Liver (tissue), 10 donors: ENCODE measurements at places on chromosomes 3 and 15. TPM values are rescaled to one million over a fixed set of nuclear protein-coding genes. Genes with fewer than 3 reads are reported as not detected.

- DNase-seq: no peak
- H3K36me3 ChIP-seq: peaks cover 50% of the 10 kb centered on the region
Measured at GRCh38 chr15:59186501-59186900, 20.1 kb upstream of the LDHAL6B start.

DNA sequence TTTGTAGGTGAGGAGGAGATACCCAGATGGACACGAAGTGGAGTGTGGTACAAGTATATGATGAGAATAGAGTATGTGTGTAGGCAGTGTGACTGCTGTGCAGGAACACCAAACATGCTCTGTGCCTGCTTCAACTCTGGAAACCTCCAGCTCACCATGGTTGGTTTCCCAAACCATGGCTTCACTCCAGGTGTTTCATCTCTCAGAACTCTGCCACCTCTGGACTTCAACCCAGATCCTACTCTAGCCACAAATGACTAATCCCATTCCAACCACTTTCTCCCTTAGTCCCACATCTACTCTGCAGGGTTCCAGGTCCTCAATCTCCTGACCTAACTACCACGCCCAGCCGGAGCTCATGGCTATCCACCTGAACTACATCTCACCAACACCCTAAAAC is 102.1 kb downstream of the RYK start:
- no peak overlapping the region for H3K4me3 ChIP-seq
- DNase-seq: no peak
- no peaks in the 10 kb centered on the region for H3K4me1 ChIP-seq
- peaks cover 4% of the 10 kb centered on the region for H3K36me3 ChIP-seq
- H3K27me3 ChIP-seq: no peaks in the 10 kb centered on the region

The HYAL1 gene
- total RNA-seq: 155 TPM

The KY gene
- 0.08 TPM for total RNA-seq

DNA sequence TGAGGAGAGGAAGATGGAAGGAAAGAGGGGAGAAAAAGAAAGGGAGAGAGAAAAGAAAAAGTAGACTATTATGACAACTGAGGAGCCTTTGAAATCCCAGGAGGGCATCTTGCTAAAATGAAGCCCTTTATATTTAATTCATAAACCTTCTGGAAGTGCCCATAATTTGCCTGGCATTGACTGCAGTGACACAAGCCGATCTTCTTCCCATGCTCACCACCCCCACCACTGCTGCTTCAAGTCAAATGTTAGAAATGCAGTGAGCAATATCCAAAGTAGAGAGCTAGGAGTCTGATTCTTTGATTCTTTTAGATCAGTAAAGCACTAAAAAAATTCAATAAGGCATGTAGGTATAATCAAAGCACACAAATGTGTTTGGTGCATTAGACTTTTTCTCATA is 138.7 kb upstream of the SNTN start:
- H3K27ac ChIP-seq: no peak overlapping the region
- H3K36me3 ChIP-seq: no peaks in the 10 kb centered on the region
- no peaks in the 10 kb centered on the region for H3K27me3 ChIP-seq
- H3K4me3 ChIP-seq: no peak overlapping the region

The TUSC7 gene
- total RNA-seq: not detected

- DNase-seq: no peak
- H3K4me1 ChIP-seq: no peaks in the 10 kb centered on the region
Measured at GRCh38 chr3:105828703-105829102, 40.1 kb downstream of the CBLB start.

DNA sequence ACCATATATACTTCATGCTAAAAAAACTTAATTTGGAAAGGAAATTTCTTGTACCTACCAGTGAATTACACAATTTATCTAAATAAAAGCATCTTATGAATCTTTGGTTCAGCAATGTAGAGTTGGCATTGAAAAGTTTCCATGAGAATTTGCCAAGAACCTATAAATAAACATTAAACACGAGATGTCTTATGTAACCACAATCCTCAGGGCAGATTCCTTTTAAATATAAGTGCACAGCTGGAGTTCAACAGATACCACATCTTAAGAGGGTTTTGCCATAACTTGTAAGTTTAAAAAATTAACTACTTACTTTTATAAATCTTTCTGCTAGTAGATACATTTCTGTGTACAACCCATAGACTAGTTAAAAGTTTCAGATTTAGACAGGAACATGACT is 499.3 kb upstream of the ARRDC4 start:
- DNase-seq: no peak
- no peaks in the 10 kb centered on the region for H3K36me3 ChIP-seq
- no peaks in the 10 kb centered on the region for H3K4me1 ChIP-seq
- H3K27ac ChIP-seq: no peak overlapping the region
- no peak overlapping the region for H3K4me3 ChIP-seq

The NME9 gene
- total RNA-seq: not detected

The C3orf70 gene
- total RNA-seq: 0.59 TPM

DNA sequence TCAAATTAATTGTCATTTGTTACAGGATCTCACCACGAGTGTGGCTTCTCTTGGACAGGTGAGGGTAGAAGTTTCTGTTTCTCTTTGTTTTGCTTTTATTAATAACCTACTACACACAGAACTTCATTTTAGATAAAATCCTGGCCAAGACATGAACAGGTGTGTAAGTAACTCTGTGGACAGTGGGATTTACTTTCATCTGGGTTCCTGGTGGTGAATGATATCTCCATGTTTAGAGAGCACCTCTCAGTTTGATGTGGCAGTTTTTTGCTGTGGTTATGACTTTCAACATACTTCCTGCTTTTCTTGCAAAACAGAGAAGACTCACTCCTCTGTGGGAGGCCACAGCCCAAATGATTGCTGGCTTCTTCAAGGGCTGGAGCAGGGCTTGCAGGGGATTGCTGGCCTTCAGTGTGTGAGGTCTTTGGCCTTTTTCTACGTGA is 71.1 kb upstream of the XCR1 start:
- H3K4me3 ChIP-seq: no peak overlapping the region
- no peaks in the 10 kb centered on the region for H3K27me3 ChIP-seq
- no peaks in the 10 kb centered on the region for H3K4me1 ChIP-seq
- H3K27ac ChIP-seq: peak overlapping the region; percentile 57
- no peak for DNase-seq

The SCN11A gene
- total RNA-seq: 0.14 TPM

The TTLL13 gene
- total RNA-seq: not detected

GRCh38 chr15:85770096-85771041 is 24.4 kb downstream of the KLHL25 start:
- peaks cover 5% of the 10 kb centered on the region for H3K36me3 ChIP-seq
- H3K4me1 ChIP-seq: peaks cover 49% of the 10 kb centered on the region
- DNase-seq: no peak
- no peak overlapping the region for H3K4me3 ChIP-seq
- peak overlapping the region; percentile 85 for H3K27ac ChIP-seq

GRCh38 chr3:20376665-20377217 is 190.7 kb upstream of the SGO1 start:
- H3K27ac ChIP-seq: no peak overlapping the region
- H3K4me3 ChIP-seq: no peak overlapping the region
- H3K4me1 ChIP-seq: no peaks in the 10 kb centered on the region
- no peaks in the 10 kb centered on the region for H3K27me3 ChIP-seq
- DNase-seq: no peak

The TRIM42 gene
- total RNA-seq: not detected
